ENCODE measurements at places on chromosomes 3 and 15.

- no peak for DNase-seq
Observed at GRCh38 chr15:51842852-51843737, 13.6 kb downstream of the TMOD3 start.

- no peak for DNase-seq
Observed at GRCh38 chr15:96333131-96334016, 2.9 kb downstream of the NR2F2 start.

DNA sequence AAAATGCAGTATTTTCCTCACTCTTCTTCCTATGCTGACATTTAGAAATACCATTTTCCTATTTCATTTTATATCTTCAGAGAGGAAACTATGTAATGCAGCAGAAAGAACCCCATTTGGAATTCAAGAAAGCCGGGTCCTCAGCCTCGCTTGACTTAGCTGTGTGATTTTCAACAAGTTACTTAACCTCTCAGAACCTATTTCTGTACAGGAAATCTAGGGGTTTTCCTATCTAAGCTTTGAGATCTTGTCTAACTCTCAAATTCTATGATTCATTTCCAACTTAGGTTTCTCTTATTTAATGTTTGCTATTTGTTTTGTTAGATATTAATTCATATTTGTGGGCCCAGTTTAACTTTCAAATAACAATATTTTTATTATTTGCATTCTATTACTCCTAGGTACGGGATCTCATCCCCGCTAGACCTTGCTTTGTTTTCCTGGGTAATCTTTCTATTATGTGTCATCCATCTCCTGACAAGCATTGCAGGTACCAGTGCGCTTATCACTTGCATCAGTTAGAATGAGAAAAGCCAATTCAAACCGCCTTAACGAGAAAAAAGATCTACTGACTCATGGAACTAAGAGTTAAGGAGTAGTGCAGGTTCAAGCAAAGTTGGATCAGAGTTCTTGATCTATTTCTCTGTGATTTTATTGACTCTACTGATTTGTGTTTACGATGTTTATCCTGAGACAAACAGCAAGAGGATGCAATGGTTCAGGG, 70.6 kb upstream of the BHLHE40 start:
- DNase-seq = no peak

GRCh38 chr15:98690272-98690950, 42.1 kb downstream of the IGF1R start:
- DNase-seq = no peak

DNA sequence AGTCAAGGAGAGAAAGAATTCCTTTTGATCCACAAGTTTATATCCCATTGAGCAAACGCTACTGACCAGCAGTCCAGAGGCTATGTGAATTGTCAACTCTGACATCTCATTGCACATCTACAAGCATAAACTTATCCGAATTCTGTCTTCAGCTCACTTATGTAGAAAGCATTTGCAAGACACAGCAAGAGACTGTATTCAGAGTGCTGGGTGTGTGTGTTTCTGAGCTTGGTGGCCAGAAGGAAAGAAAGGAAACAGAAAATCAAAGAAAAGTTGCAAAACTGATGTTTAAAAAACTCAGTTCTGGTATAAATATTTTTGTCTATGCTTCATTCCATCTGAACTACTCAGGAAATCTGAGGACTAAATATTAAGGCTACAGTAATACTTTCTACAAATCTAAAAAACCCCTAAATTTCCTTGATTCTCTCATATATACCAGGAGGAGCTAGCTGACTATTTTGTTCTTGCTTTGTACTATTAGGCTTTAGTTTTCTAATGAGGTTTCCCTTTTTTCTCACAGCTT, 45.5 kb downstream of the LSAMP start:
- DNase-seq = no peak

- no peak for DNase-seq
Observed at GRCh38 chr3:157844800-157845565, 261.2 kb downstream of the SHOX2 start.

DNA sequence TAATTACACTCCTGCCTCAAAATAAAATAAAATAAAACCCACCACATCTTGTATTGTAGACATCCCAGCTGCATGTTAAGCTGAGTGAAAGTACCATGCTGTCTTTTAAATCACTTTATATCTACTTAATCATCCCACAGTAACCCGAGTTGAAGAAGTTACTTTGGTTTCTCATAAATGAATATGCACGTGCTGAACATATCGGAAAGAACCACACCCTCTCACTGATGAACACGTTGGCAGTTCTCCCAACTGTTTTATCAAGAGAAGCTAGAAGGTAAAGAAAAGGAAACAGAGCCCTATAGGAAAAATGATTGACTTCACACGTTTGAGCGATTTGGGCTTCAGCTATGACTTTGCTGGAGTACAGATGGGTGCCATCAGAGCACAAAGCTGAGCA, 15.9 kb upstream of the TM4SF19 start:
- no peak for DNase-seq

GRCh38 chr3:45120359-45121158, 25.6 kb downstream of the CDCP1 start:
- no peak for DNase-seq

DNA sequence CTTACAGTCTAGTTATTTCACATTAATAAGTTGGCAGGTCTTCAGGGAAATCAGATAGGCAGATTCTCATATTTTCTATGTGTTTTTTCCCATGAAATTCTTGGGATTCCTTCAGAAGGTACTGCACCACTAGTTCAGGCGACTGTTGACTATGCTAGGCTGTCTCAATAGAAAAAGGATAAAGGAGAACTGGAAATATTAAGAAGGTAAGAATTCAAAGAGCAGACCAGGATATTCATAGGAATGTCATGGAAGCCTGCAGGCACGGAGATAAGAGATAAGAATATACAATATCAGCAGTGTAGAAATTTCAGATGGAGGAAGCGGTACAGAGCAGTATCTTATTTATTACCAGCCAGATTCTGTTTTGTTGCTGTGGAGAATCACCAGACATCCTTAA, 432.1 kb upstream of the MDFIC2 start:
- DNase-seq = no peak

DNA sequence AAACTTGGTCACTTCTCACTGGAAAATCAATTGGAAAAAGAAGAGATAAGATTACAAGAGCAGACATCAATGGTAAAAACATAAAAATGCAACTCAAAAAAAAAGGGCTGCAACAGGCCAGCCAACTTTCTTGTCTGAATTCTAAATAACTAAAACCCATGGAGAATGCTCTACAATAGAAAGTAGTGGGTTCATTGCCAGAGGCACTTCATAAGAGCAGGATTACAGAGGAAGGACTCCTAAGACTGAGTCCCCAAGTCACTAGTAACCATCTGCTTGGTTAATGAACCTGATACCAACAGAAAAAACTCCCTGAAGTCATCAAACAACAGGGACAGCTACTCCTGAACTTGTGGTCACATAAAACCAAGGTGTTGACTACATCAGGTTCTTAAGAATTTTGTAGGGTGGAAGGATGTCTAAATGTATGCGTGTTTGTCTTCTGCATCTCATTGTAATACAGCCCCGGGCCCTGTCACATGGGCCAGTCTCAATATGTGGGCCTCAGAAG, 148.6 kb downstream of the IMPG2 start:
- no peak for DNase-seq

GRCh38 chr15:88490036-88490435, 22.5 kb downstream of the MRPS11 start:
- DNase-seq = no peak

- DNase-seq = no peak
Observed at GRCh38 chr3:57031631-57032541, 28.6 kb upstream of the SPATA12 start.

DNA sequence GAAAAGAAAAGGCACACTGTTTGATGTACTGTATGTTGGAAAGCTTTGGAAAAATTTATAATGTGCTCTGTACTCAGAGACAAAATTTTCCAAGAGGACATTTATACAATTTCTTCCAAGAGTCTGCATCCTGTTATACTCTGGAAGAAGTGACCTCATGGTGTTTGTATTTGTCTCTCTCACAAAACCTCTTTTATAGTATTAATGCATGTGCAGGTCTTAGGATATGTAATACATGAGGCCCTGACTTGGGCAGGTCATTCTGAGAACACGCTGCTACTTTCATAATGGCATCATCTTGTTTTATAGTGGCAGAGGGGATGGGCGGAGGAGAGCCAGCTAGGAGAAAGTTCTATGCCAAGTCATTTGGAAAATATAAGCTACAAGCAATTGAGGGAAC, 72.0 kb upstream of the P3H2 start:
- no peak for DNase-seq

DNA sequence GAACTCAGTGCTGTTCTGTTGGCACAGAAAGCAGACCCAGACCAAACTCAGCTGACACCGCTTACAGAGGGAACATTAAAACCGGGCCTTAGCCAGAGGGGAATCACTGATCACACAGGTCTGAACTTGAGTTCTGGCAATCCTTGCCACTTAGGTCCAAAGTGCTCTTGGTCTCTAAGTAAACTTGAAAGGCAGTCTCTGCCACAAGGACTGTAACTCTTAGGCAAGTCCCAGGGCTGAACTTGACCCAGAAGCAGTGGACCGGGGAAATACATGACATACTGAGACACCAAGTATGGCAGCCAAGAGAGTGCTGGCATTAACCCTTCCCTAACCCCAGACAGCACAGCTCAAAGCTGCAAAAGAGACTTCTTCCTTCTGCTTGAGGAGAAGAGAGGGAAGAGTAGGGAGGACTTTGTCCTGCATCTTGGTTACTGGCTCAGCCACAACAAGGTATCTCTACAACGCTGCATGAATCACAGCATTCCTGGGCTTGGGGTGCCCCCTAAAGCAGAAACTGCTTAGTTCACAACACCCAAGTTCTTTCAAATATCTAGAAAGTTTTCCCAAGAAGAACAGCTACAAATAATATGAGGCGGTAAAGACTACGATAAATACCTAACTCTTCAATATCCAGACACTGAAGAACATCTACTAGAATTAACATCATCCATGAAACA, 32.5 kb downstream of the NAALADL2 start:
- no peak for DNase-seq

DNA sequence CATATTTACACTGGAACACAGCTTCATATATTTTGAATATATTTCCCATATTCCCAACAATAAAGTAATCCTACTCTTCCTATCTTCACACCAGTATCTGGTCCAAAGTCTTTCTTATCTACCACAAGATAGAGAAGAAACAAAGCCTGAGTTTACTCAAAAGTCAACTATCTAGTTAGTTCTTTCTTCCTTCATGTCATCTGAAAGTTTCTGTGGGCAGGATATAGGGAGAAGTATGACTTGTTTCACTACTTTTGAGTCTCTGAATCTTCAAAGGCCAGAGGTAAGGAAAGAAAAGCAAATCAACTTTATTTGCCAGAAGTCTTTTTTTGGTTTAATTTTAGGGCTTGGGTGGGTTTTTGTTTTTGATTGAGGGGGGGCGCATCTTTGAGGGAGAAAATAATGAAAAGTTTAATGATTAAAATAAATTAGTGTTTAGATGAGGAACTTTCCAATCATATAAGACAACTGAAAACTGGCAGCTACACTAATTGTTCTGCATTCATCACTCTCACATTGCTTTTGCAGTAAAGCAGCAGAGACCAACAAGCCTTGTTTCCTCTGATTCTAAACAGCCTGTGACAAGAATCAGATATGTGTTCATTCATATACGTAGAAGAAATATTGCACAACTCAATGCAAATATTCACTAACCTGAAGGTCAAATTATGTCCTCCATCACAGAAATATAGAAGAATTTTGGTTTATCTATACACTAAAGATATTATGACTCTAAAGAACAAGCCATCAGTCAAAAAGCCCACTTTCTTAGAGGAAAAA, 421.4 kb downstream of the SHQ1 start:
- no peak for DNase-seq

DNA sequence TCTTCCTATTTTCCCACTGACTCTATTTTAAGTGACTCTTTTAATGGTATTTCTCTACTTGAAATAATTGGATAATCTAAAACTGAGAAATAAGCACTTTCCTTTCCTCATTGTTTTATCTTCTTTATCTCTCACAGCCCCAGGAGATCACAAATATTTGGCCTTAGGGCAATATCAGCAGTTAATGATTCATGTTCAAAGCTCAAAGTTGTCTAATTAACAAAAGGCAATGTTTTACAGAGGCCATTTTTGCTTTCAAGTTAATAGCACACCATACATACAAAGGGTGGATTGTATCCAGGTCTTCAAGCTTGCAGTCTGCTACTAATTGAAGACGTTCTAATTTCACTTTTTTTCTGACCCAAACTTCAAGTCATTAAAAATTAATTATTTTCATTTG, 120.1 kb downstream of the LRRN1 start:
- no peak for DNase-seq

DNA sequence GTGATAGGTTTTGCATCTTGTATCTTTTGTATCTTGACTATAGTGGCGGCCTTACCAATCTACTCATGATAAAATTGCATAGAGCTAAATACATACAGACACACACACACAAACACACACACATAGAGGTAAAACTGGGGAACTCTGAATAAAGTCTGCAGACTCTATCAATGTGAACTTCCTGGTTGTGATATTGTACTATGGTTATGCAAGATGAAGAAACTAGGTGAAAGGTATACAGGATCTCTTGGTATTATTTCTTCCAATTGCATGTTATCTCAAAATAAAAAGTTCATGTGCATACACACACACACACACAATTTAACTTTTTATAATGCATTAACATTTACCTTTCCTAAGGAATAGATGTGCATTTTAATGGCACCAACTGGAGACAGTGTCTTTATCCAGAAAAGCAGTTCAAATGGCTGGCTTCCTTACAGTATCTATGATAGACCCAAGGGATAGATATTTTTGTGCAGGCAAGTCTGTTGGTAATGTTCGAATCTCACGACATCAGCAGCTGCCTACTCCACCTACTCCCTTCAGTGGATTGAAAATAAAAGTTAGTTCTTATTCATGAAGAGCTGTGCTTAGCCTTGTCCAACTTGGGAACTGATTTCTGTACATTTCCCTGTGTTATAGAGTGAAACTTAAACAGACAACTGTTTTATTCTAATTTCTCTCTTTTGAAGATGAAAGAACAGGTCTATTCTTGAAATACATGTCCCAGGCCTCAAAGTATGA, 46.9 kb upstream of the SPRED1 start:
- no peak for DNase-seq

DNA sequence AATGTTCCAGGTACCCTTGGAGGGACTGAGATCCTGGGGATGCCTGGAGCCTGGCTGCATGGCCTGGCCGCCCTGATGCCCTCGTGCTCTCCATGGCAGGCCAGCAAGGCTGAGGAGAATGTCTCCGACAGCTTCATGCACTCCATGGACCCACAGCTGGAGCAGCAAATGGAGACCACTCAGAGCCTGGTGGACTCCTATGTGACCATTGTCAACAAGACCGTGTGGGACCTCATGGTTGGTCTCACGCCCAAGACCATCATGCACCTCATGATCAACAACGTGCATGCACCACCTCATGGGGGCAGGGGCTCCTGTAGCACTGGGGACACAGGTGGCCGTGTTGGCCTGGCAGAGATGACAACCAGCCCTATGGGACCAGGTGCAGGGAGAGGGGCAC, 19.7 kb downstream of the GOLGA6A start:
- DNase-seq = no peak

DNA sequence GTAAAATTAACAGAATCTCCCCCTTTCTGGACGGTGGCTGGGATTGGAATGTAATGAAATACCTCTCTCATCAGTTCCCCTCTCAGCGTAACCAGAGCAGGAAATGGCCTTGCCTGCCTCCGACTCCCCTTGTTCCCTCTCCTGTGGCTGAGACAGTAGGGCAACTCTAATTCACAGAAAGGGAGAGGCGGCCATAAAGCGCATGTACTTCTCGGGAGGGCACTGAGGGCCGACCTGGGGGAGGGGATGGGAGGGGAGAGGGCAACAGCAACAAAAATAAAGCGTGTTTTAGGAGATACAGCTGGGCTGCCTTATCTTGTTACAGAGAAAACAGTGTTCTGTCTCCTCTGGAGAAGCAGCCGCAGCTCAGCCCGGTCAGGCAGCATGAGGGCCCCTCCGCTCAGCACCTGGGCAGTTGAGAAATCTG, 783.3 kb upstream of the ARRDC4 start:
- DNase-seq = no peak
